ENCODE measurements at places on chromosomes 13 and 19.

DNA sequence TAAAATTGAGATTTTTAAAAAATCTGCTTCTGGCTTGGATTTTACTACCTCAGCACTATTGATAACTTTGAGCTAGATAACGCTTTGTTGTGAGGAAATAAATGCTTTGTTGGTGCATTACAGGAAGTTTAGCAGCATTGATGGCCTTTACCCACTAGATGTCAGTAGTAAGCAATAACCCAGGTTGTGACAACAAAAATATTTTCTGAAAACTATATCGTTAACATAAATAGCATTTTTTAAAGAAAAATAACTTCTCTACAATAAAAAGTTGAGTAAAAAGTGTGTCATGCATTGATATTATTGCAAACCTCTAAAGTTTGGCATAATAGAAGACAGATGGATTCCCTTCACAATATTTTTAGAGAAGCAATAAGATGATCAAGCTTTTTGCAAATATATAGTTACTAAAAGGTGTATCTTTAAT is 1246.5 kb downstream of the UQCRFS1 start:
- DNase-seq = no peak
- H3K4me1 ChIP-seq = peaks cover 6% of the 10 kb centered on the region
- no peak overlapping the region for H3K27ac ChIP-seq
- no peaks in the 10 kb centered on the region for H3K27me3 ChIP-seq
- H3K4me3 ChIP-seq = no peak overlapping the region
- H3K36me3 ChIP-seq = no peaks in the 10 kb centered on the region

GRCh38 chr19:13860679-13861391 is 16.1 kb upstream of the NANOS3 start:
- H3K27me3 ChIP-seq = no peaks in the 10 kb centered on the region
- H3K27ac ChIP-seq = no peak overlapping the region
- peaks cover 23% of the 10 kb centered on the region for H3K4me1 ChIP-seq
- H3K36me3 ChIP-seq = no peaks in the 10 kb centered on the region
- no peak for DNase-seq

GRCh38 chr19:43780706-43781525 is at the start of gene KCNN4:
TSS of gene KCNN4 (minus strand) at chr19:43780973. CDS start at chr19:43780861, 112 bp downstream.
- H3K36me3 ChIP-seq = no peaks in the 10 kb centered on the region
- no peak within 1 kb of the TSS for H3K27ac ChIP-seq
- DNase-seq = peak; percentile 48
- no peaks in the 10 kb centered on the region for H3K27me3 ChIP-seq

DNA sequence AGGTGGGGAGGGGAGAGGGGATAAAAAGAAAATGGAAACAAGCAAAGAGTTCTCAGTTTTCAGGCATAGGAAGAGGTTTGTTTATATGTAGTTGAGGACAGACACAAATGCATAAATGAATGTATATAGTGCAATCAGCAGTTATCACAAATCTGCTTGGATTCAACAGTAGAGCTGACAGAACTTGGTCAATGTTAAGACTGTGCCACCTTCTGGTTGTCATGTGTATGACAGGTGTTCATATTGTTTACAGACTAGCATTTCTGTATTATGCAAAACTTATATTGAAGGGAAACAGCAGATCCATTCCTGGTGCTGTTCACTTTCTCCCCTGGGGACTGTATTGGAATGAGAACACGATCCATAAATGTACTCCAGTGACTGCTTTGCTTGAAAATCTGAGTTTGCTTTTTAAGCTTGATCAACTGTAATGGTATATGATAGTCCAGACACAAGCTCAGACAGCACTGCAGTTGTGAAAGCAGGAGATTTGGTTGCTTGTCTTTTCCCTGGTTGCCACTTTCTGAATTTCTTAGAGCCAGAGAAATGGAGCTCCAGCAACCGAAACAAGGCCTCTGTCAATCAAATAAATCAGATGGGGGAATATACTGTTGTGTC is 319.5 kb upstream of the OBI1 start:
- H3K36me3 ChIP-seq = no peaks in the 10 kb centered on the region
- no peak overlapping the region for H3K4me3 ChIP-seq
- no peaks in the 10 kb centered on the region for H3K27me3 ChIP-seq

DNA sequence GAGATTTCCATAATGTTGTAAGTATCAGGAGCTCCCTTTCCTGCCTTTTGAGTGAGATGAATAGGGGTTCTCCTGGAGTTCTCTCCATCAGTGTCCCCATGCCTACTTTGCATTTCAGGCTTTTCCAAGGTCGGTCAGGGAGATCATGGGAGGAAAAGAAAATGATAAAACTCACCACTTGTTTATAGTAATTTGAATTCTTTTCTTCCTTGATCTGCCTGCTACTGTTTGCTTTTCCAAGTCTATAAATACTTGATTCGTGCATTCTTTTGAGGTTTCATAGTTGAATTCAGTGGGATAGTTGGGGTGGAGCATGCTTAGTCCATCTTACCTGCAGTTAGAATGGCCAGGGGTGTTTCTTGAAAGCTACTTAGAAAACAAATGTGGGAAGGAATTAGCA is 51.5 kb downstream of the PCCA start:
- no peak overlapping the region for H3K4me3 ChIP-seq
- no peak overlapping the region for H3K27ac ChIP-seq
- DNase-seq = no peak
- H3K4me1 ChIP-seq = peaks cover 1% of the 10 kb centered on the region
- H3K36me3 ChIP-seq = peaks cover 9% of the 10 kb centered on the region

DNA sequence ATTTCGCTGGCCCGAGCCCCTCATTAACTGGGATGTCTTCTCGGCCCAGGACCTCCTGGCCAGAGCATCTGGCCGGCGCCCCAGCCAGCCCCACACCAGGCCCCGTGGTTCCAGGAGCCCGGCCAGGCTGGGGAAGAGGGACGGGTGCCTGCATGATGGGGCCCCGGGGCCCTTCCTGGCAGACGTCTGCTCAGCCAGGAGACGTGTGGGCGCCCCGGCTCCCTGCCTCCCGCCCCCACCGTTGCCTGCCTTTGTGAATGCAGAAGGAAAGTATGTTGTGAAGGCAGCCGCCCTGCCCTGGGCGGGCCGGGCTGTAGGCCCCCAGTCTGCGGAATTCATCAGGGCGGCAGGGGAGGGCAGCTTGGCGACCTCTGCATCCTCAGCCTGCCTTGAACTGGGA is 4.4 kb upstream of the COMP start:
- H3K4me1 ChIP-seq = peaks cover 17% of the 10 kb centered on the region
- no peak for DNase-seq
- no peaks in the 10 kb centered on the region for H3K36me3 ChIP-seq
- no peak overlapping the region for H3K27ac ChIP-seq
- peaks cover 86% of the 10 kb centered on the region for H3K27me3 ChIP-seq
- H3K4me3 ChIP-seq = no peak overlapping the region

DNA sequence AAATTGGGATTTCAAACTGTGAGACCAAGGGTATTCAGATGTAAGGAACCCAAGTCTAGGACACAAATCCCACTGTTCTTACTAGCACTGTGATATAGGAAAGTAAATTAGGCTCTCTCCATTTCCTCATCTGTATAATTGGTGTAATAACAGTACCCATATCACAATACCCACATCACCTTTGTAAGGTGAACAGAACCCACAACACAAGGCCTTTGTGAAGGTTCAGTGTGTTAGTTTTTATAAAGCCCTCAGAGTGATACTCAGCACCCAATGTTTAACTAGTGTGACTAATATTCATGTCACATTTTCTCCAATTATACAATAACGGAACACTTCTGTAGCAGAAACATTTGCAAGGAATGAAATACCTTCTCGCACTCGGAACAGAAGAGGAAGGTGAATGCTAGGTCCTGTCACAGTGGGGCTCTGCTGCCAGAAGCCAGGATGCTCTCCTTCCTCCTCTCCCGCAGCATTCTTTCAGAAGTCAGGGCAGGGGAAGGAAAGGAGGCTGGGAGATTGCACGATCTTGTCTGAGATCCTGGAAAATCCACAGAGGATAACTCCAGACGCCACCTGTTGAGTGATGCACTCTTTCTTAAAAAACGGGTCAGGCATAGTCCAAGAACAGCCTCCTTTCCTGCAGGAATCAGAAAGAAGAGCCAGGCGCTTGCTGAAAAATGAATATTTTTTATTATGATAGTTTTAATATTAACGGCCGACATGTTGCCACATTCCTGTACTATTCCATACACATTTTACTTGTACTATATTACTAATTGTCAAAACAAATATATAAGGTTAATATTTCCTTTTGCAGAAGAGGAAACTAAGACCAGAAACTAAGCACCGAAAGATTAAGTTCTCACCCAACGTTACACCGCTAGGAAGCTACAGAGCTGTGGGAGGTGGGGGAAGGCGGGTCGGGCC is 762 bp downstream of the ZNF45 start:
- peak overlapping the region; percentile 74 for H3K4me3 ChIP-seq
- H3K36me3 ChIP-seq = peaks cover 21% of the 10 kb centered on the region
- peak overlapping the region; percentile 89 for H3K27ac ChIP-seq
- no peaks in the 10 kb centered on the region for H3K4me1 ChIP-seq

DNA sequence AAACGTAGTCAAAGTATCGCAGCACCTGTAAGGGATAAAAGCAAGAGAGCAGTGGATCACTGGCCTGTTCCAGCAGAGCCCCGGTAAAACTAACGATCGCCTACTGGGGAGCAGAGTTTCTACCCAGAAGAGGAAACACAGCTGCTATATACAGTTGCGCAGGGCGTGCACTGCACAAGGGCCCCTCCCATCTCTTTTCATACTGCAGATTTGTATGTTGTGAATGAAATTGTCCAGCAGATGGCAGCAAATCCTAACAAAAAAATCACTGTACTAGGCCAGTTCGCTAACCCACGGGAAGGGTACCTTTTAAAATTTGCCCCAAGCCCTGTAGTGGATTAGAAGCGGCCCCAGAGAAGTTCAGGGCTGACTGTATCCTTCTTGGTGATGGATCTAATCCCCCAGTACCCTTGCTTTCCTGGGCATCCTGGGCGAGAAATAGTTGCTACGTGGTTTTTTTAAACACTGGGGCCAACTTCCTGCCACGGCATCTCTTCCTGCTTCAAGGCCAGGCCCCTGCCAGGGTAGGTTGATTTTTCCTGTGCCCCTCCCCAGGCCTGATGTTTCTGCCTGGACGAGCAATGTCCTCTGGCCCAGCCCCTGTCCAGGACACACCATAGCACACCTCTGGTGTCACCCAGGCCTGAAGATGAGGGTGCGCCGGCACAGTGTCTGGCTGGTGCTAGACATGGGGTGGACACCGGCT is 127.0 kb downstream of the IER2 start:
- peaks cover 5% of the 10 kb centered on the region for H3K27me3 ChIP-seq
- no peak overlapping the region for H3K4me3 ChIP-seq
- H3K36me3 ChIP-seq = no peaks in the 10 kb centered on the region

GRCh38 chr19:7731615-7732014 is 295 bp downstream of the CLEC4G start:
- peaks cover 2% of the 10 kb centered on the region for H3K4me1 ChIP-seq
- no peak overlapping the region for H3K27ac ChIP-seq
- no peak for DNase-seq
- no peak overlapping the region for H3K4me3 ChIP-seq
- H3K27me3 ChIP-seq = peaks cover 30% of the 10 kb centered on the region

GRCh38 chr19:6402837-6403608 is 10.1 kb upstream of the GTF2F1 start:
- DNase-seq = no peak
- H3K4me3 ChIP-seq = no peak overlapping the region
- H3K36me3 ChIP-seq = no peaks in the 10 kb centered on the region
- H3K27me3 ChIP-seq = no peaks in the 10 kb centered on the region
- no peaks in the 10 kb centered on the region for H3K4me1 ChIP-seq
- no peak overlapping the region for H3K27ac ChIP-seq

DNA sequence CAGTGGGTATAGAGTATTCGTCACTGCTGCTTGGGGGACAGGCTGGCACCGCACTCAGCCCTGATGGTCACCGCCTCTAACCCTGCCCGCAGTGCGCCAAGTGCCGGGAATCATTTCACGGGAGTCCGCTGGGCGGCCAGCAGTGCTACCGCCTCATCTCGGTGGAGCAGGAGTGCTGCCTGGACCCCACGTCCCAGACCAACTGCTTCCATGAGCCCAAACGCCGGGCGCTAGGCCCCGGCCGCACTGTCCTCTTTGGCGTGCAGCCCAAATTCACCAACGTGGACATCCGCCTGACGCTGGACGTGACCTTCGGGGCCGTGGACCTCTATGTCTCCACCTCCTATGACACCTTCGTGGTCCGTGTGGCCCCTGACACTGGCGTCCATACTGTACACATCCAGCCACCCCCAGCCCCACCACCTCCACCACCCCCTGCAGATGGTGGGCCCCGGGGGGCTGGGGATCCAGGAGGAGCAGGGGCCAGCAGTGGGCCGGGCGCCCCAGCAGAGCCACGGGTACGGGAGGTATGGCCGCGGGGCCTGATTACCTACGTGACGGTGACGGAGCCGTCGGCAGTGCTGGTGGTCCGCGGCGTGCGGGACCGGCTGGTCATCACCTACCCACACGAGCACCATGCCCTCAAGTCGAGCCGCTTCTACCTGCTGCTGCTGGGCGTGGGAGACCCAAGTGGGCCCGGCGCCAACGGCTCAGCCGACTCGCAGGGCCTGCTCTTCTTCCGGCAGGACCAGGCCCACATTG is 14.5 kb downstream of the CNFN start:
- H3K4me1 ChIP-seq = no peaks in the 10 kb centered on the region
- H3K27ac ChIP-seq = no peak overlapping the region
- H3K27me3 ChIP-seq = peaks cover 14% of the 10 kb centered on the region

DNA sequence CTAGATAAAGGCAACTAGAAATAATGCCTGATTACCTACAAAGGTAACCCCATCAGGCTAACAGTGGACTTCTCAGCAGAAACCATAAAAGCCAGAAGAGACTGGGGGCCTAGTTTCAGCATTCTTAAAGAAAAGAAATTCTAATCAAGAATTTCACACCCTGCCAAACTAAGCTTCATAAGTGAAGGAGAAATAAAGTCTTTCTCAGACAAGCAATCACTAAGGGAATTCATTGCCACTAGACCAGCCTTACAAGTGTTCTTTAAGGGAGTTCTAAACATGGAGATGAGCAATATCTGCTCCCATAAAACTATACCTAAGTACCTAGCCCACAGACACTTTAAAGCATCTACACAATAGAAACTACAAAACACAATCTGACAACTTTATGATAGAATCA is 823.5 kb downstream of the PCDH17 start:
- no peak overlapping the region for H3K4me3 ChIP-seq
- no peaks in the 10 kb centered on the region for H3K4me1 ChIP-seq
- no peaks in the 10 kb centered on the region for H3K27me3 ChIP-seq

GRCh38 chr19:30669329-30670010 is 297.3 kb downstream of the ZNF536 start:
- H3K4me1 ChIP-seq = no peaks in the 10 kb centered on the region
- H3K4me3 ChIP-seq = no peak overlapping the region
- DNase-seq = peak; percentile 30
- peaks cover 66% of the 10 kb centered on the region for H3K27me3 ChIP-seq

DNA sequence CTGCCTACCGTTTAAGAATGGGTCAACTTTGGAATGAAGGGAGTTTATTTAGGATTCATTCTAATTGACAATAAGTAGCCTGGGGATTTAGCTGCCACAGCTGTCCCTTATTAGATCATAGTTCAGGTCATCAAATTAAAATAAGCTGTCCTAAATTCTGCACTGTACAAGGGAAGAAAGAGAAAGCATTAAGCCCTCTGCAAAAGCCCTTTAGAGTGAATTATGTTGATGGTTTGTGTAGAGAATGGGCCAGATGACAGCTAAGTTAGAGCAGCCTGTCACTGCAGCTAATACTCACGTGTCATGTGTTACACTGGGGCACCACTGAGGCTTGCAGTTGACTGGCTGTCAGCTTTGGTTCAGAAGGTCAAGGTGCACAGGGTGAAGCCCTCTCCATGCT is 737.1 kb upstream of the SLC10A2 start:
- H3K27ac ChIP-seq = no peak overlapping the region
- no peak for DNase-seq
- H3K4me1 ChIP-seq = no peaks in the 10 kb centered on the region
- H3K4me3 ChIP-seq = no peak overlapping the region
- no peaks in the 10 kb centered on the region for H3K36me3 ChIP-seq

All from mesenchymal stem cell (in vitro differentiated cells and primary cell).